ENCODE measurements at places on chromosomes 7 and 10. TPM values are rescaled to one million over a fixed set of nuclear protein-coding genes. Genes with fewer than 3 reads are reported as not detected.

- no peaks in the 10 kb centered on the region for H3K36me3 ChIP-seq
- H3K27ac ChIP-seq = no peak overlapping the region
- H3K27me3 ChIP-seq = no peaks in the 10 kb centered on the region
Measured at GRCh38 chr10:74589851-74590250, 236.5 kb upstream of the KAT6B start.

GRCh38 chr10:64014281-64014680, 493.1 kb downstream of the REEP3 start:
- H3K27ac ChIP-seq = no peak overlapping the region
- peaks cover 7% of the 10 kb centered on the region for H3K4me1 ChIP-seq
- no peaks in the 10 kb centered on the region for H3K36me3 ChIP-seq
- DNase-seq = no peak

OR2A5 gene
- not detected for total RNA-seq

TSPAN12 gene
- total RNA-seq = 6.8 TPM

GRCh38 chr10:5685764-5686240, 1.2 kb downstream of the TASOR2 start:
- no peak for DNase-seq
- H3K4me1 ChIP-seq = peaks cover 24% of the 10 kb centered on the region
- H3K36me3 ChIP-seq = no peaks in the 10 kb centered on the region
- peak overlapping the region; percentile 97 for H3K4me3 ChIP-seq
- peak overlapping the region; percentile 98 for H3K27ac ChIP-seq

PTEN gene
- total RNA-seq = 83.5 TPM

DNA sequence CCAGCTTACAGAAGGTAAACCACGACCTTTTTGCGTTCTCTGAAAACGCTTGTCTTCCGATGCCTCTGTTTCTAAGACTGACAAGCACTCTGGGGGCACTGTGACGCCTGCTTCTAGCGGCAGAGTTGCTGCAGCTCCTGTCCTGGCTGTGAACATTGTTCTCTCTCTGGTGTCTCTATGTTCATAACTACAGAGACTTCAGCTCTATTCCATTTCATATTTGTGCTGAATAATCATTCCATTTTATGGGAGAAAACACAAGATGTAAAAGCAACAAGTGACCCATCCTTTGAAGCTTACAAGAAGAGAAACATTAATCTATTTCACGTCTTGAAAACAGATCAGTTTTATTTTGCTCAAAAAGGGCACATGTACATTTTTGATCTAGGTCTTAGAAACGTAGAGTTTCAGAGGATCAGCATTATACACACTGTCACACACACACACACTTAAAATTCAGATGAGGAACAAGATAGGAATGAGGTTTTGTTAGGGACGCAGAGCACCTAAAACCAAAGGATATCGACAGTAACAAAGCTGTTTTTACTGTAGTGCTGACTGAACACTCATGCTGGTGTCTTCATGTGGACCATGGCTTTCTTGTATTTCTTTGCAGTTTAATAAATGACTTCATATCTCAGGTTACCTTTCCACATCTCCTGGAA, 3.0 kb downstream of the IKZF1 start:
- no peaks in the 10 kb centered on the region for H3K4me1 ChIP-seq
- peaks cover 58% of the 10 kb centered on the region for H3K27me3 ChIP-seq
- no peak overlapping the region for H3K4me3 ChIP-seq

GRCh38 chr10:49633327-49634068, 19.7 kb downstream of the CHAT start:
- H3K27ac ChIP-seq = no peak overlapping the region
- no peaks in the 10 kb centered on the region for H3K4me1 ChIP-seq
- H3K4me3 ChIP-seq = no peak overlapping the region
- peaks cover 35% of the 10 kb centered on the region for H3K27me3 ChIP-seq
- DNase-seq = peak; percentile 40
- H3K36me3 ChIP-seq = no peaks in the 10 kb centered on the region

GRCh38 chr7:45190406-45191165, 33.0 kb downstream of the RAMP3 start:
- no peaks in the 10 kb centered on the region for H3K36me3 ChIP-seq
- no peaks in the 10 kb centered on the region for H3K4me1 ChIP-seq
- no peak overlapping the region for H3K27ac ChIP-seq
- H3K27me3 ChIP-seq = peaks cover 44% of the 10 kb centered on the region

GRCh38 chr10:113305871-113306270, 247.0 kb upstream of the HABP2 start:
- peaks cover 7% of the 10 kb centered on the region for H3K4me1 ChIP-seq
- H3K36me3 ChIP-seq = no peaks in the 10 kb centered on the region
- no peak overlapping the region for H3K27ac ChIP-seq
- no peak for DNase-seq
- no peaks in the 10 kb centered on the region for H3K27me3 ChIP-seq

DNA sequence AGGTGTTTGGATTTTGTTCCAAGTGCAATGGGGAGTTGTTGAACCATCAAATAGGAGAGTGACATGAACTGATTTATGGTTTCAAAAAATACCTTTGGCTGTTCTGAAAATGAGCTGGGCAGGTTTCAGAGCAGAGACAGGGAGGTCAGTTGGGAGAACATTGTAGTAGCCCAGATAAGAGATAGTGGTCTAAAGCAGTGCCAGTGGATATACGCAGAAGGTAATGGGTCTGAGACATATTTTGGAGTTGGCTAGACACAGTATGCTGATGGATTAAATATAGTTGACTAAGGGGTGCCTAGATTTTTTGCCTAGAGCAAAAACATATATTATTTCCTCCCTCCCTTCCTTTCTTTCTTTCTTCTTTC, 21.3 kb upstream of the CDK14 start:
- H3K4me1 ChIP-seq = peaks cover 9% of the 10 kb centered on the region
- H3K4me3 ChIP-seq = no peak overlapping the region
- no peak overlapping the region for H3K27ac ChIP-seq
- no peaks in the 10 kb centered on the region for H3K27me3 ChIP-seq
- DNase-seq = no peak

DNA sequence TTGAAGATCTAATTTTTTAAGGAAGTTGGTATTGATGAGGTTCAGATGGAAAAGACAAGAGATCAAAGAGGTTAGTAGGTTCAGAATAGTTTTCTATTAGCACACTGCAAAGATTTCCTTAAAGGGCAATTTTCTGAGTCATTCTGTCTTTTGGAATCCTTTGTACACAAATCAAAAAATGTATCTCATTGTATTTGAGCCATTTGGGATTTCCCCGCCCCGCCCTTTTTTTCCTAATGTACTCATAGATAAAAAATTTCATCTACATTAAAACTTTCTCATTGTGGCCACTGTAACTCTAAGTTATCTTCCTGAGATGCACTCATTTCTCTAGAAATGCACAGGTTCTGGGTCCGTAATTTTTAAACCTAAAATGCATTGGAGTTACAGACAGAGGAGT, 12.1 kb downstream of the GIMAP6 start:
- H3K4me3 ChIP-seq = no peak overlapping the region
- no peak for DNase-seq
- H3K27me3 ChIP-seq = no peaks in the 10 kb centered on the region
- H3K4me1 ChIP-seq = no peaks in the 10 kb centered on the region
- H3K36me3 ChIP-seq = no peaks in the 10 kb centered on the region

GRCh38 chr7:74252893-74253292, 1.3 kb downstream of the RFC2 start:
- DNase-seq = no peak
- peaks cover 16% of the 10 kb centered on the region for H3K36me3 ChIP-seq
- H3K27me3 ChIP-seq = no peaks in the 10 kb centered on the region
- H3K27ac ChIP-seq = no peak overlapping the region
- H3K4me3 ChIP-seq = peak overlapping the region; percentile 40

HOXA2 gene
- total RNA-seq = 8.3 TPM

All from chondrocyte (in vitro differentiated cells).